ENCODE measurements at places on chromosomes 12 and 14.

- DNase-seq, result no peak
Observed at GRCh38 chr14:60975551-60975950, 5.3 kb downstream of the TRMT5 start.

DNA sequence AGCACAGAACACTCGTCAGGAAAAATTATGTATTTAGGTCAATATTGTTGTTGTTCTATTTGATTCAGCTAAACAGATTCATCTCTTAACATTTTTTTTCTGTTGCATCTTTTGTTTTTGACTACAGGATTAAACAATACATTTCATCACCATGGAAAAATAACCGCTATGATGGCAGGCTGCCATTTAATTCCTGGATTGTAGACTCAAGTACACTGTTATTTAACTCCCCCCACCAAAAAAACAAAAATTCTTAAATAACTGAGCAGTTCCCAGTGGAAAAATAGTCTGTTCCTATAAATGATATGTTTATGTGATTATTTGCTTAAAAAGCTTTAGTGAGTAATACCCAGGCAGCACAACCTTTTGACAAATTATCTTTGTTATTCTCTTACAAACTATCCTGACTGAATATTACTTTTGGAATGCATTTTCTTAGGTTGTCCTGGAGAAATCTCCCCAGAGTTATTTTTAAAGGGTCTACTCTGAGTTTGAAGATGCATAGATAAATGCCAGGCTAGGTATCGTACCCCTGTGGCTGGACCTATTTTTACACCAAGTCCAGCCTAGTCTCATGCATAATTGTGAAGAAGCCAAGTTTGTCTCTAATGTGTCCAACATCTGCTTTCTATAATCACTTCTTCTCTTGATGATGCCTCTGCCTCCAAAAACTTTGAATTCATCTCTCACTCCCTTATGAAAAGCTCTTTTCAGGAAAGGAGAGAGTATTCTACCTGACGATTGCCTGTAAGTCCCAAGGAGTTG, 3.7 kb downstream of the KERA start:
- no peak for DNase-seq

DNA sequence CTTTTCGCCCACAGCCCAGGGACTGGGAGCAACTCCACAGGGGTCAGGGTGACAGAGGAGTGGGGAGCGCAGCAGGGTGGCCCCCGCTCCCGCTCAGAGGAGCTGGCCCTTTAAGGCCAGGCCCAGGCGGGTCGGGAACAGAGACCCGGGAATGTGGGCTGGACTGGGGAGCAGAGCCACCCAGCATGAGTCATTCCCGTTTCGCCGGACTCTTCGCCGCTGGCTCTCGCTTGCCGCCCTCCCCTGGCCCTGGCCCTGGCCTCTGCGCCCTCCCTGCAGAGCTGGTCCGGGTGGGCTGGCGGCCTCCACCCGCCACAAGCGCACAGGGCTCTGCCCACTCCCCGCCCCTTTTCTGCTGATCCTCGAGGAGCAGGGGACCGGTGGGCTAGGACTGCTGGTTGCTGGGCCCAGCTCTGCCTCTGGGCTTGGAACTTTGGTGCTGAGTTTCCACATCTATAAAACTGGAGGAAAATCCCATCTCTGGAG, 92.8 kb downstream of the NINJ2 start:
- DNase-seq, result no peak

DNA sequence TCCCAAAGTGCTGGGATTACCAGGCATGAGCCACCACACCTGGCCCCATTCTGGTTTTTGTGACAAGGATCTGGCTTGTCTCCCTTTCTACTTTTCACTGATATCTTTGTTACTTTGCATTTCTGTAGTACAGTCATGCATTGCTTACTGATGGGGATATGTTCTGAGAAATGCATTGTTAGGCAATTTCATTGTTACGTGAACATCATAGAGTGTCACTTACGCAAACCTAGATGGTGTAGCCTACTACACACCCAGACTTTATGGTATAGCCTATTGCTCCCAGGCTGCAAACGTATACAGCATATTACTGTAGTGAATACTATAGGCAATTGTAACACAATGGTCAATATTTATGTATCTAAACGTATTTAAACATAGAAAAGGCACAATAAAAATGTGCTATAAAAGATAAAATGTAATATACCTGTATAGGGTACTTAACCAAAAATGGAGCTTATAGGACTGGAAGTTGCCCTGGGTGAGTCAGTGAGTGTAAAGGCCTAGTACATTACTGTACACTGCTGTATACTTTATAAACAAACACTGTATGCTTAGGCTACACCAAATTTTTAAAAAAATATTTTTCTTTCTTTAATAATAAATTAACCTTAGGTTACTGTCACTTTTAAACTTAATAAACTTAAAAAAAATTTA, 16.0 kb downstream of the MRPL42 start:
- no peak for DNase-seq

DNA sequence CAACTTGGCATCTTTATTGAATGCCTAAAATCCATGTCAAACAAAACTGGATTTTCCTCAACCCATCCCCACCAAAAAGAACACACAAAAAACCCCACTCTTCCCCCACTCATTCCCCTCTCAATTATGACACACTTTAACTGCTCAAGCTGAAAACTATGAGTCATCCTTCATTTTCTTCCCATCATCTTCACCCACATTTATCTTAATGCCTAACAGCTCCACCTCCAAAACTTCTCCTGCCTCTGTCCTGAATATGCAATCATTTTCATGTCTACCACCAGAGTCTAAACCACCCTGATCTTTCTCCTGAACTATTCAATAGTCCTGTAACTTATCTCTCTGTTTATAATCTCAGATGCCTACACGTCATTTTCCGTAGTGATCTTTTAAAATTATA, 239.7 kb downstream of the BCAT1 start:
- DNase-seq, result no peak

DNA sequence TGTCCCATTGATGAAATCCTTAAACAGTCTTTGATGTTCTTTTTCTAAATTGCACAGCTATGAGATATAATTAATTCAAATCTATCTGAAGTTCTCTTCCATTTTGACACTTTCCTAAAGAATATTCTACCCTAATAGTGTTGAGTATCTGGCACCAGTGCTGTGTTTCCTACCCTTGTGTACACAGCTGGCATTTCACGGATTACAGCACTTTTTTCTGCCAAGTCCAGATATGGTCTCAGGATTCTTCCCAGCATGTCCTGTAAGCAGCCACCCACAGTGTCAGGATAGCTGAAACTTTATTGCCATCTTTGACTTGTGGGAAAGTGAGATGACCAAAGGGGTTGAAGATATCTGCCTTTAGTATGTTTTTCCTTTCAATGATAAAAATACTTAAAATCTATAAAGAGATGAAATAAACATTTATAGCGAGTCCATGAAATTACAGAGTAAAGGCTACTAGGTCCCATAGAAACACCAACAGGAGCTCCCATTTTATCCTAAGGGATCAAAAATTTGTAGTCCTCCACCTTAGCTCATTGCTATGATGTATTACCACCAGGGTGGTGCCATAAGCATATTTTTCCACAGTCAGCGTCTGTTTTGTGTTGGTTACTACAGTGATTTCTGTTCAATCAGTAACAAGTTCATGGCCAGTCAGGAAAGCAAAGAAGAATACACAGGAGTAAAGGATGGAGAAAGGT, 96.7 kb downstream of the TRHDE start:
- no peak for DNase-seq

DNA sequence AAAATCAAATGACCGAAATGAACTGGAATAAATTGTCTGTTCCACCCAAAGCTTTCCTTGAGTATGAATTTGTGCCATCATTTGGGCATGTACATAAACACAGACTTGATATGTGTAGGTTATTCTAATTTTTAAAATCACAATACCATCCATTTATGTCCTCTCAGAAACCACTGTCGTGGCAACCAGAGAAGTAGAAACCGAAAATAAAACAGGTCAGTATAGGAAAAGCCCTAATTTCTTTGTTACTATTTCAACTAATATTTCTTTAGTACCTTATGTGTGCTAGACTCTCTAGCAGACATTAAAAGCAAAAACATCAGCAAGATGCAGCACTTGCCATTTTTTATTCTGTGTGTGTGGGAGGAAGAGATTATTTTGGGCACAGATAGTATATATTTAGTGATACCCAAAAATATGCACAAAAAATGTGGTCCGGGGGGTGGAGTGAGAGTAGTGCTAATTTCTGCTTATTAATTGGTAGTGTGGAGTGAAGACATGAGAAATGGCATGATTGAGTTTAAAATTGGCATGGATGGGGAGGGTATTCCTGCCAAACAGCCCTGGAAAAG, 130.8 kb upstream of the CNTN1 start:
- DNase-seq, result no peak

DNA sequence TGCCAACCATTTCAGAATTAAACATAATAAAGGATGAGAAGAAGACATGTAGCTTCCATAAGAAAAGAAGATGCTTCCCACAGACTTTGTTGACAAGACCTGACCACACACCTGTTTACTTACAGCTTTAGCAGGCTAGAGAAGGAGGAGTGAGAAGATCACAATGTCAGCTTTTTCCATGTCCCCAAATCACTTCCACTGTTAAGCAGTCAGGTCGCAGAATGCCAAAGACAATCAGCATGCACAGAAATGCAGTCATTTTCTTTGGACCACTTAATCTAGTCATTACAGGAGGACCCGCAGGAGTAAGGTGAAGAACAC, 314.9 kb downstream of the SSPN start:
- no peak for DNase-seq

- DNase-seq, result no peak
Observed at GRCh38 chr12:65511134-65511834, 232.8 kb downstream of the MSRB3 start.

GRCh38 chr12:53518381-53518780, 11.1 kb upstream of the NPFF start:
- DNase-seq, result no peak

GRCh38 chr14:104294983-104295680, 156.7 kb downstream of the KIF26A start:
- DNase-seq, result no peak

- DNase-seq, result no peak
Observed at GRCh38 chr14:101369194-101369915, 191.9 kb upstream of the DIO3 start.

GRCh38 chr14:101290611-101291010, 270.7 kb upstream of the DIO3 start:
- DNase-seq, result no peak

- DNase-seq, result no peak
Observed at GRCh38 chr14:58770491-58770982, 132.8 kb downstream of the DACT1 start.

DNA sequence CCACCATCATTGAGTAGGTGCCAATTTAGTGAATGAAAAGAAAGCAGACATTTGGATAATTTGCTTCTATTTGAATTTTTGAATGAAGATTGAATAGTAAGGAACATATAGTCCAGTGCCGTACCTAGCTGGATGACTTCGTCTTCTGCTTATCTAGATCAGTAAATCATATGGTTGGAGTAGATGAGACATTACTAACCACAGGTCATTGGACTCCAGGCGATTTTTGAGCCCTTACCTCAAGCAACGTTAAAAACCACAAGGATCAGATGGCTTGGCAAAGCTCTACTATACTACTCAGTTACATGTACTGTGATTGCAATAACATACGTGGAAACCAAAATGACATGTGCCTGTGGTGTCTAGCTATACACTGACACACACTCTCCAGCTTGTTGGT, 1.7 kb upstream of the SPATS2 start:
- DNase-seq, result no peak
